ENCODE measurements at places on chromosomes 7 and 10. TPM values are rescaled to one million over a fixed set of nuclear protein-coding genes. Genes with fewer than 3 reads are reported as not detected.

DNAH11 gene
- total RNA-seq: 0.43 TPM

MUC3A gene
- total RNA-seq: not detected

RAPGEF5 gene
- 0.72 TPM for total RNA-seq

POMZP3 gene
- 12.7 TPM for total RNA-seq

PWWP2B gene
- total RNA-seq: 16.6 TPM

STX1A gene
- total RNA-seq: 9.9 TPM

- no peak for DNase-seq
These were observed 144.2 kb downstream of the HDAC9 start for GRCh38 chr7:18639711-18640110.

DNA sequence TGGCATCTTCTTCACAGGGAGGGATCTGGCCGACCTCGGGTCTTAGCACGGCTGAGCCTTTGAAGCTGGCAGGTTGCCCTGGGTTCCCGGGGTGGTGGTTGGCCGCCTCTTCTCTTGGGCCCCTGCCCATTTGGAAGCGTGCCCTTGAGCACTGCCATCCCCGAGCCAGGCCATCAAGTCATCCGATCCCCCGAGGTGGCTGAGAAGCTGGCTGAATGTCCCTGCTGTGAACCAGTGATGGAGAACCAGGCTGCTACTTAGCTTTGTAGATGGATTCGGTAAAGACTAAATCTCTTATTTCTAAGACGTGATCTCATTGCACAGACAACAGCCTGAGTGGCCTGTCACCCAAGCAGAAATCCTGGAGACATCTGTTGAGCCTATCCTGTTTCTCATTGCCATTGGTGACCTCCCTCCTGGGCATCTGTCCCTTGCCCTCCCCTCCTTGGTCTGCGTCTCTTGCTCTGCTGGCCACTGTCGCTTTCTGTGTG is 74.3 kb downstream of the GRK5 start:
- DNase-seq: no peak

GRCh38 chr10:72425133-72425532 is 70.4 kb upstream of the DNAJB12 start:
- no peak for DNase-seq

DNA sequence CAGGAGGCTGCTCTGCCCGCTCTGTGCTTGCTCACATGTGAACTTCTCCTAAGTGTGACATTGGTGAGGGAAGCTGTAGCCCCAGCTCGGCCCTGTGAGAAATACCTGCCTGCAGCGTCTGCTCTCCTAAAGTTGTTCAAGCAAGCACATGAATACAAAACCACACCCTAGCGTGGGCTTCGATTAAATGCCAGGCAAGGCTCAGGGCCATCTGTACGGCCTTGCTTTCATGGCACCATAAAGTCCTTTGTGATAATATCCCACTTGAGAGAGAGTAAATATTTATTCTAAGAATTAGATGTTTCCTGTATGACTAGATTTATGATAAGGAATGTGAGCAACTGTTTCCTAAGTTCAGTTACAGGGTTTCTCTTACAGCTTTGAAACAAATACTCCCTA is 262.8 kb upstream of the KLF14 start:
- no peak for DNase-seq

GRCh38 chr10:124715439-124715838 is 28.7 kb downstream of the FAM53B start:
- no peak for DNase-seq

GRCh38 chr7:102459221-102459844 is 5.3 kb downstream of the ALKBH4 start:
- no peak for DNase-seq

- DNase-seq: no peak
These were observed 97.6 kb downstream of the SEM1 start for GRCh38 chr7:96612034-96612433.

DNA sequence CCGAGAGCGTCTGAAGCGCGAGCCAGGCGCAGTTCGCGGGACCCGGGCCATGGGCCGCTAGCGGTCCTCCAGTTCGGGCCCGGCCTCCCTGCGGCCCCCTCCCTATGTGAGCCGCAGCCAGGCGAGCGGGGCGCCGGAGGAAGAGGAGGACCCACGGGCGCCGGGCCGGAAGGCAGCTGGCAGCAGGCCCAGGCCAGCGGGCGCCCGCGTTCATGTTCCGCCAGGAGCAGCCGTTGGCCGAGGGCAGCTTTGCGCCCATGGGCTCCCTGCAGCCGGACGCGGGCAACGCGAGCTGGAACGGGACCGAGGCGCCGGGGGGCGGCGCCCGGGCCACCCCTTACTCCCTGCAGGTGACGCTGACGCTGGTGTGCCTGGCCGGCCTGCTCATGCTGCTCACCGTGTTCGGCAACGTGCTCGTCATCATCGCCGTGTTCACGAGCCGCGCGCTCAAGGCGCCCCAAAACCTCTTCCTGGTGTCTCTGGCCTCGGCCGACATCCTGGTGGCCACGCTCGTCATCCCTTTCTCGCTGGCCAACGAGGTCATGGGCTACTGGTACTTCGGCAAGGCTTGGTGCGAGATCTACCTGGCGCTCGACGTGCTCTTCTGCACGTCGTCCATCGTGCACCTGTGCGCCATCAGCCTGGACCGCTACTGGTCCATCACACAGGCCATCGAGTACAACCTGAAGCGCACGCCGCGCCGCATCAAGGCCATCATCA is 1.1 kb downstream of the ADRA2A start:
- DNase-seq: peak; percentile 57

DNA sequence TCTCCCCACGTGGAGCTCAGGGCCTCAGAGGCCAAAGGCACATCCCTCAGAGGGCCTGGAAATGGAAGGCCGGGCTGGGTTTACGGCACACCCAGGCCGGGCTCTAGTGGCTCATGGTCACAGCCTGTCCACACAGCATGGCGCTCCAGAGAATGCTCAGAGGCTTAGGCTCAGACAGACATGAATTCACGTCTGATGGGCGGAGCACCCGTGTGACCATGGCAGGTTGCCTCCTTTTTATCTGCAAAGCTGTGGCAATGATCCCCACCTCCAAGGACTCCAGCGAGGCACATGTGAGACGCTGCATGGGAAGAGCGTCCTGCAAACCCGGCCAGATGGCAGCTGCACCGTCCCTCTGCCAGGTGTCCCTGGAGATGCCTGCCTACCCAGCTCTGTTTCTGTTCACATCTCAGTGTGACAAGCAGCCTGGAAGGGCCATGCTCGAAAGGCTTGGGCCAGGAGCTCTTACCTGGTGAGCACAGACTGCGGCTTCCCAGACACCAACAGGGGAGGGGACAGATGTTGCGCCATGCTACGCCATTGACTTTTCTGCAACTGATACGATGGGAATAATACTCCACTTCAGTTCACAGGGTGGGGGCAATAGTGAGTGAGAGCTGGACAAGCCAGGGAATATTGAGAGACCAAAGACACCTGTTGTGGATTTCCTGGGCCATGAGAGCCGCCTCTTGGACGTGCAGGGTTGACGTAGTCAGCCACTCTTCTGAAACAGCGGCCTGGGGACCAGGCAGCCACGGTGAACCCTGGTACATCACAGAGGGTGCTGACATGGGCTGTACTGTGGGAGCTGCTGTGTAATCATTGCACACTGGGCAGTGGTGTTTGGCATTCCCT is 34.4 kb upstream of the FAM20C start:
- DNase-seq: no peak

- peak; percentile 43 for DNase-seq
These were observed 1.5 kb upstream of the HOXA9 start for GRCh38 chr7:27166531-27167505.

GRCh38 chr10:75297021-75297599 is 61.4 kb upstream of the COMTD1 start:
- DNase-seq: no peak

GRCh38 chr10:105973902-105974301 is 1190.6 kb downstream of the SORCS1 start:
- no peak for DNase-seq

- no peak for DNase-seq
These were observed 362.3 kb downstream of the GATA3 start for GRCh38 chr10:8416760-8417159.

- no peak for DNase-seq
These were observed 164.6 kb downstream of the PTPRN2 start for GRCh38 chr7:158422887-158423560.

DNA sequence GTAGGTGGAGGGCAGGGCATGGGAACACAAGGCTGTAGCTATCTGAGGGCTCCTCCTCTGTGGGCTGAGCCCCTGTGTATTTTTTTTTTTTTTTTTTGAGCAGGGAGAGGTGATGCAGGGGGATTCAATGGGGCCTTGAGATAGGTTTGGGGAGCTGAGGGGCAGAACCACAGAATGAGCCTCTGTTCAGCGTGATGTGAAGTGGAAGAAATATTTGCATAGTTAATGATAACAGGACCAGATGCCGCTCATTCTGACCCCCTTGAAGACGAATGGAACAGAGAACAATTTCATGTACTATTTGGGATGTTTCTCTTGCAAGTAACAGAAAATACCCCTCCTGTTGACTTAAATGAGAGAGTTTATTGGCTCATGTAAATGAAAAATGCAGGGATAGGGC is 69.7 kb upstream of the EMX2 start:
- no peak for DNase-seq

- DNase-seq: no peak
These were observed 15.0 kb upstream of the SLC18A3 start for GRCh38 chr10:49595003-49595712.

GRCh38 chr10:69480068-69480412 is 28.8 kb downstream of the TSPAN15 start:
- DNase-seq: no peak

DNA sequence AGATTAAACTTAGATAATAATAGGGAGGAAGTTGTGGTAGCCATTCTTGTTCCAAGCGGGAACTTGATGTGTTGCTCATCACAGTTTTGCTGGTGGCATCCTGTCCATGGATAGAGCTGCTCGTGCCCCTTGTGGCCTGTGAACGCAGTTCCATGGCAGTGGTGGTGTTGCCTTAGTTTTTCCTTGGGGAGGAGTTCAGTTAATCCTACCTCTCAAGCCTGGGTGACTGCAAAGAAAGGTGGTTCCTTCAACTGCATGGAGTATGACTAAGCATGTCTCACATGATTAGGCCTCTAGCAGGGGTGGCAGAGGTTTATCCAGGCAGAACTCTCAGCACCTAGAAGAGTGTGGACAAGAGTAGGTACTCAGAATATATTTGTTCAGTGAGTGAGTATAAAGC is 99.7 kb downstream of the MAPK8 start:
- DNase-seq: no peak

All from activated naive CD8-positive, alpha-beta T cell treated with anti-CD3 and anti-CD28 coated beads, Interleukin-2, amount 10 ng/mL, durations not matched to agents 7 days and 5 days (primary cell).